Dermis microvascular lymphatic vessel endothelial cell (primary cell): ENCODE measurements at places on chromosomes 3 and 15. TPM values are rescaled to one million over a fixed set of nuclear protein-coding genes. Genes with fewer than 3 reads are reported as not detected.

- no peak for DNase-seq
These were observed 209.8 kb downstream of the ATP10A start for GRCh38 chr15:25653371-25653770.

GRCh38 chr3:21778715-21779114, 27.7 kb upstream of the ZNF385D start:
- DNase-seq: no peak

- no peak for DNase-seq
These were observed 45.1 kb downstream of the CTDSPL start for GRCh38 chr3:37906734-37907282.

The GOLGA8G gene
- not detected in 2 replicates for total RNA-seq

The CYP19A1 gene
- total RNA-seq: not detected in 2 replicates

The NANOGP8 gene
- total RNA-seq: not detected in 2 replicates
